ENCODE measurements at places on chromosomes 16 and 17.

GRCh38 chr16:56101480-56101879, 89.8 kb upstream of the GNAO1 start:
- DNase-seq = no peak

GRCh38 chr16:22763437-22764080, 50.4 kb upstream of the HS3ST2 start:
- no peak for DNase-seq

- DNase-seq = no peak
Measured at GRCh38 chr16:3846595-3847091, 33.9 kb downstream of the CREBBP start.

GRCh38 chr17:7432296-7432695, 2.9 kb upstream of the TMEM102 start:
- no peak for DNase-seq

- DNase-seq = peak; percentile 80
Measured at GRCh38 chr17:47946929-47947397, 5.6 kb downstream of the PNPO start.

- DNase-seq = no peak
Measured at GRCh38 chr17:81303385-81303784, 8.3 kb upstream of the SLC38A10 start.

DNA sequence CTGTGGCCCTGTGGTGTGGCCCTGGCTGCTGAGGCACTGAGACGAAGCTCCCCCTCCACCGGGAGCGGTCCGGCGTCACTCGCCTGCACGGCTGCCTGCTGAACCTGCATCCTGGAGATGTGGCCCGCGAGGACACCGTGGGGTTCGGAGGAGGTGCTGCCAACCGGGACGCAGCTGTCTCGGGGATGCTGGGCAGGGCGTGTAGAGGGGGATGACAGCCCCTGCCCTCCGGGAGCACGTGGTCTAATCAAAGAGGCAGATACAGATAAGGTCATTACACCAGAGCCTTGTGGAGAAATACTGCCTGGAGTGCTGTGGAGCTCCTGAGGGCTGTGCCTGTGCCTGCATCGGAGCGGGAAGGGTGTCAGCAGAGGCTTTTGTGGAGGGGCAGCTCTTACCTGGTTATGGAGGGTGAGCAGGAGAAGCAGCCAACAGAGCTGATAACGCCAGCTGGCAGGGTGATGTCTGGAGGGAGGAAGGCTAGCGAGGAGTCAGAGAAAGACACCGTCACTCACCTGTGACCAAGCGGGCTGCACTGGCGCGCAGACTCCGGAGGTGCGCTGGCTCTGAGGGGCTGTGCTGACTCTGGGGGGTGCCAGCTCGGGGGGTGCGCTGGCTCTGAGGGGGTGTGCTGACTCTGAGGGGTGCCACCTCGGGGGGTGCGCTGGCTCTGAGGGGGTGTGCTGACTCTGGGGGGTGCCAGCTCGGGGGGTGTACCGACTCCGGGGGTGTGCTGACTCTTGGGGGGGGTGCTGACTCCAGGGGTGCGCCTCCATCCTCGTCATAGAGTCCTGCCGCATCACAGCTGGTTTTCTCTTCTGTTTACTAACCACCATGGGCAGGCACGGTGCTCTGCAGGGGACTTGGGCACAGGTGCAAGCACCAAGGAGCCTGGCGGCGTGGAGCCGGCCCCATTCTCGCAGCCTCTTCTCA, 104.7 kb upstream of the CHMP6 start:
- DNase-seq = no peak

- no peak for DNase-seq
Measured at GRCh38 chr17:51721730-51722129, 436.8 kb downstream of the CA10 start.

GRCh38 chr17:50020841-50021599, 26.0 kb upstream of the DLX3 start:
- DNase-seq = no peak
